IPS-NIHi11 (cell line): ENCODE measurements at places on chromosomes 6 and 20.

- no peak for DNase-seq
These were observed 6.0 kb downstream of the FUCA2 start for GRCh38 chr6:143505537-143505936.

GRCh38 chr20:49496043-49496442 lies 13.6 kb upstream of the KCNB1 start:
- DNase-seq, result no peak

DNA sequence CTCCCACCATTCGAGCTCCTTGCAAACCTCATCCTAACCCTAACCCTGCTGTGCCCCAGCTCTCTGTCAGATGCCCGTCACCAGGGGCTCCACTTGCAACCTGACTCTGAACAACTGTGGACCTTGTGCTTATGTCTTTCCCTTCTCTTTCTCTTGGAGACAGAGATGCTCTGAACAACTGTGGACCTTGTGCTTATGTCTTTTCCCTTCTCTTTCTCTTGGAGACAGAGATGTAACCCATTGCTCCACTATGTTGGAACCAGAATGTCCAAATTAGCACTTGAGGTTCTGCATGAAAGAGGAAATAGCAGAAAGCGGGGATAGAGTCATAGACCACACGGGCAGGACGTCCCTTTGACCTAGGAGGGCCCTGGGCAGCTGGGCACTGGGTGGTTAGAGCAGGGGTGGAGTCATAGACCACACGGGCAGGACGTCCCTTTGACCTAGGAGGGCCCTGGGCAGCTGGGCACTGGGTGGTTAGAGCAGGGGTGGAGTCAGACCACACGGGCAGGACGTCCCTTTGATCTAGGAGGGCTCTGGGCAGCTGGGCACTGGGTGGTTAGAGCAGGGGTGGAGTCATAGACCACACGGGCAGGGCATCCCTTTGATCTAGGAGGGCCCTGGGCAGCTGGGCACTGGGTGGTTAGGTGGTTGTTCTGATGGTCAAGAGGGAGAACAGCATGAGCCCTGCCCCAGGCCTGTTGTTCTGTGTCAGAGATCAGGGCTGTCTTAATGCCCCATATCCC lies 22.2 kb downstream of the PCMTD2 start:
- DNase-seq, result no peak

- no peak for DNase-seq
These were observed 11.6 kb downstream of the ZKSCAN4 start for GRCh38 chr6:28240471-28240870.

DNA sequence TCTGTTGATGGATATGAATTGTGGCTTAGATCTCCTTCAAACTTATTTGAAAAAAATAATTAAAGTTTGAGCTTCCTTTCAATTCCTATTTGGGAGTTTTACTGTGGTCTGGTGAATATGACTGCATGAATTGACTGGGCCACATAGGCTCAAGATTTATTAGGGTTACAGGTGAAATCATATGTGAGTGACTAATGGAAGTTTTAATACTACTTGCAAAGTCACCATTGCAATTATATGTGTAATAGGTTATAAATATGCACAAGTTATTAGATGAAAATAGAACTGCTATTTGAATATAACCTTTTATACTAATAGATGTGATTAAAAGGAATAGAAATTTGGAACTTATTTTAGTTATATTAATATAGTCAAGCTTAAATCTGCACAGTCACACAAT lies 712.1 kb upstream of the MMS22L start:
- no peak for DNase-seq

- DNase-seq, result no peak
These were observed 4.0 kb downstream of the LY6G5C start for GRCh38 chr6:31676904-31677303.

GRCh38 chr6:159114569-159114968 lies 54.6 kb upstream of the FNDC1 start:
- no peak for DNase-seq

DNA sequence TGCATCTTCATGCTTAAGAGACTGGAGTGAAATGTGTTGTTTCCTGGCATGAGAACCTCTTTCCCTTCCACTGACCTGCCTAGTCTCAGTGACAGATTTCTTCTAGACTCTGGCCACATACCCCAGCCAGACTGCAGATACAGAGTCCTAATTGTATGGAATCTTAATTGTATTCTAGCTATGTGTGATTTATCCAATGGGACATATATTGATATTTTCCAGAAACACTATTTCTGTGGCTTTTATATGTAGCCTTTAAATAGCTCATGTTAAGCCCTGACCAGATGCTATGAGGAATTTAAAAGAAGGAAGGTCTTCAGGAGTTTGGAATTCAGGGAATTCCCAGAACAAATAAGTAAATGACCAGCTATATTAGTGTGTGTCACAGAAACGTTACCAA lies 99.0 kb downstream of the FIG4 start:
- no peak for DNase-seq

GRCh38 chr6:31114970-31115849 lies 610 bp downstream of the PSORS1C1 start:
- DNase-seq, result no peak

- DNase-seq, result no peak
These were observed 41.5 kb upstream of the GJA1 start for GRCh38 chr6:121393731-121394505.

- no peak for DNase-seq
These were observed 20.0 kb downstream of the MAP1LC3A start for GRCh38 chr20:34578521-34578920.
